NCI-H524 (cell line): ENCODE measurements at places on chromosomes 12 and 14.

- no peak for DNase-seq
Measured at GRCh38 chr12:11657511-11657910, 8.0 kb downstream of the ETV6 start.

- DNase-seq: no peak
Measured at GRCh38 chr12:22250762-22251161, 83.7 kb downstream of the ST8SIA1 start.

- no peak for DNase-seq
Measured at GRCh38 chr12:114340231-114340630, 65.7 kb downstream of the TBX5 start.

DNA sequence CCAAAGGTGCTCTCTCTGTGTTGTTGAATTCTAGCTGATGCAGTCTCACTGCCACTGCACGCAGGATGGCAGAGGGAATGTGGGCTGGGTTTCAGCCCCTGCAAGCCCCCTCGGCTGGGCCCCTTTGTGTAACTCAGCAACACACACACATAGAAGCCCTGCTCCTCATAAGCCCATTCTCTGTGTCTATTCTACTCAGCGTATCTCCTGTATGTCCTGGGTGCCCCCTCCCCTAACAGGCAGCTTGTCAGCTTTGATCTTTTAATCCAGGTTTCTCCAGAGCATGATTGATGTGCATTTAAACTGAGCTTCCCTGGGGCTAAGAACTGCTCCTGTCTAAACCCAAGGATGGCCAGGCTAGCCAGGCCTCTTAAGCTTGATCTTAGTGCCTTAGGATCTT, 43.0 kb downstream of the SRRM4 start:
- DNase-seq: no peak

- DNase-seq: no peak
Measured at GRCh38 chr12:47534695-47535094, 171.1 kb downstream of the RPAP3 start.

GRCh38 chr12:94089891-94090290, 58.5 kb upstream of the PLXNC1 start:
- DNase-seq: no peak

GRCh38 chr14:53180272-53181221, 27.4 kb upstream of the DDHD1 start:
- DNase-seq: peak; percentile 31

DNA sequence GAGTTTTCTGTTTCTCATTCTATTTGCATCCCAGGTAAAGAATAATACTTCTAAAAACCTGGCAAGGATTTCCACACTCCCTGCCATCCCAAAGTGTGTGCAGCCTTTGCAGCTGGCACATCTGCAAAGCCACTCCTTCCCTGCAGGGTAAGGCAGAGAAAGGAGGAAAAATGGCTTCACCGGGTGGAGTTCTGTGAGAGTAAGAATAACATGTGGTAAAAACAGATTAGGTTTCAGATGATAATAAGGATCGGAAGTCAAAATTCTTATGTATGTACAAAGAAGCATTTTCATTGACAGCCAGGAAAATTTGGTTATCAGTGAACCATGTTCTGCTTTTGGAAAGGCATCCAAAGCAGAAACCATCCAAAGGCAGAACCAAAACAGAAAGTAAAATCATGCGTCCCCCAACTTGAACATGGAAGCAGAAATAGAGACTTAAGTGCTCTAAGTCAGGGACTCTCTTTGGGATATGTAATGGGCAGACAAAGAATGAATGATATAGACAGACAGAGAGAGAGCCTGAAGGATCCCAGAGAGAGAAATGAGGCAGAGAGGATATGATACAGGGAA, 192.6 kb upstream of the CCDC196 start:
- DNase-seq: no peak

GRCh38 chr12:13203034-13203922, 6.8 kb downstream of the EMP1 start:
- DNase-seq: peak; percentile 34

GRCh38 chr14:105212541-105213300, 31.6 kb upstream of the NUDT14 start:
- peak; percentile 92 for DNase-seq

DNA sequence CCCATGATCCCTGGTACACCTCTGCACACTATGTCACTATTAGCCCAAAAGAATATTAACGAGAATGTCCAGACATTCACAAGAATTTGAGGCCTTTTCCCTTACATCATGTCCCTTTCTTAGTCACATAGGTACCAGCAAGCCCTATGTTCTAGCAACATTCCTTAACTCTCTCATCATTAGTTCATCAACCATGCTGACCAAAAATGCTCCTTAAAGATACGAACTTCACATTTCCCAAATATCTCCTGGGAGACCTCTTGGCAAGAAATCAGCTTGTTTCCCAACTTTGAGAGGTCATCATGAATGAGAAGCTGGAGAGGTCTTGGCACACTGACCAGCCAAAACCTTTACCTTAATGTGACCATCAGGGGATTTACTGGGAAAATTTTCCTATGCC, 4.6 kb downstream of the SALL2 start:
- DNase-seq: no peak

DNA sequence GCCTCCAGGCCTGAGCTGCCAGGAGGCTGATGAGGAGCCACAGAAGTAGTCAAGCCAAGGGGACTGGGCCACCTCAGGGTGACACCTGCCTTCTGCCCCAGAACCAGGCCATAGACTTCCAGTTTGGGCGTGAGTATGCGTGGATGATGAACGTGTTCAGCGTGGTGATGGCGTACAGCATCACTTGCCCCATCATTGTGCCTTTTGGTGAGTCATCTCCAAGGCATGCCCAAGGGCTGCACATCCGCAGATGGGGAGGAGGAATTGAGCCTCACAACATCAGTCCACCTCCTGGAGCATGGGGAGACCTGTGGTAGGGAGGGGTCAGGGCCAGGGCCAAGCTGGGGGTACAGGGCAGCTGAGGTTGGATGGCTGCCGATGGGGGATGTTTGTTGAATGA, 22.3 kb downstream of the NGB start:
- no peak for DNase-seq

GRCh38 chr12:102958073-102958829, 777 bp downstream of the ASCL1 start:
- peak; percentile 70 for DNase-seq

DNA sequence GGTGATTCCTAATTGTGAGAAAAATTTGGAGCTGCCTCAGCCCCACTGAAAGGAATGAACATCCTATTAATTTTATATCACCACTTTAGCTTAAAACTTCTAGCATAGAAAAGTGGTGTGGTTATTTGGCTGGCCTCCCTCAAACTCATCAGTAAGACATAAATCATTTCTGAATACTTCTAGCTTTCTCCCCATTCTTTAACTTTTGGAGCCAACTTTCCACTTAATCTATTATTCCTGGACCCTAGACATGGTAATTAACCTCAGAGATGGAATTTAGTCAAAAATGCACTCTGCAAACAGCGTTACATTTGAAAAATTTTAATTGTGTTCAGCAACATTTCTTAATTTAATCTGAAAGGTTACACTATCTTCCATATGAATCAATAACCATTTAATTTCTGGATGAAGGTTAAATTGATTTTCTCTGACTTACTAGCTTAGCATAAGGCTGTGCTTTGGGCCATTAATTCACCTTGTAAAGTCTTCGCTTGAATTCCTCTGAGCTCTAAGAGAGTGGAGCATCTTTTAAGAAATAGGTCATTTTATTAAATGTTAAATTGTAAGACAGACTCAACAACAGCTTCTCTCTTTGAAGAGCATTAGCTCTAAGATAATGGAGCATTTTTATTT, 753.6 kb upstream of the STXBP6 start:
- no peak for DNase-seq

DNA sequence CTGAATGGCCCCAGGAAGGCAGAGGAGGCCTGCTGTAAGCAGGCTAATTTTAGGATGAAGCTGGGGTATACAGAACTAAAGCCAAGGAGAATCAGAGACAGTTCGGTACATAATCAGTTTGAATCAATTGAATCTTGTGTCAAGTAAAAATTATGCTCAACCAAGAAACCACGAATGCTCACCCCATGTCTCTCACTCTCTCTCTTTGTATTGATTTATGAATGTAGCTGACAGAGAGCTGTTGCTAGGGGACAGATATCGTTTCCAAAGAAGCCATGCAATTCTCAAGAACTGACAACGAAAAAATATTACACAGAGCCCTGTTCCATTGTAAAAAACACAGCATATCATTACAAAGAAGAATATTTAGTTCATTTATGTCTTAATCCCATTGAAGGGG, 151.1 kb upstream of the PKP2 start:
- DNase-seq: no peak

DNA sequence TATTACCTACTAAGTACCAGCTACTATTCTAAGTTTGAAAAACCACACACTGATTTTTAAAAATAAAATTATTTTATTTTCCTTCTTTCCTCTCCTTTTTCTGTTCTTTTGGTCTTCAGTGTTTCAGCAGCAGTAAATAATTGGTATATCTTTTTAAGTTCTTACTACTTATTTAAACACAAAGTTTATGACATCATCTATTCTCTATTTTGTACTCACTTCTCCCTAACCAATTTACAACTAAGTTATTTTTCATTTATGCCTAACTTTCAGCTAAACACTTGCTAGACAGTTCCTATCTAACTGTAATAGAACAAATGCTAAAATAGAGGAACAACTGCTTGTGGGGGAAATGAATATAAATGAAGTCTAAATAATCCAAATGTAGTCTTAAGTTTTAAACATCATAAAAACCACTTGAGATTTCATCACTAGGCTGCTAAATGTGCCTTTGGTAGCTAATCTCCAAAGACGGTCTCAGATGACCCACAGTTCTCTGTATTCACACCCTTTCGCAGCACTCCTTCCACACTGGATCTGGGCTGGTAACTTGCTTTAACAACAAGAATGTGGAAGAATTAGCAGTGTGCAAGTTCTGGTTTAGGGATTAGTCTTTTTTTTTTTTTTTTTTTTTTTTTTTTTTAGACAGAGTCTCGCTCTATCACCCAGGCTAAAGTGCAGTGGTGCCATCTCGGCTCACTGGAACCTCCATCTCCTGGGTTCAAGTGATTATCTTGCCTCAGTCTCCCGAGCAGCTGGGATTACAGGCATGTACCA, 41.0 kb downstream of the TFCP2 start:
- DNase-seq: no peak

DNA sequence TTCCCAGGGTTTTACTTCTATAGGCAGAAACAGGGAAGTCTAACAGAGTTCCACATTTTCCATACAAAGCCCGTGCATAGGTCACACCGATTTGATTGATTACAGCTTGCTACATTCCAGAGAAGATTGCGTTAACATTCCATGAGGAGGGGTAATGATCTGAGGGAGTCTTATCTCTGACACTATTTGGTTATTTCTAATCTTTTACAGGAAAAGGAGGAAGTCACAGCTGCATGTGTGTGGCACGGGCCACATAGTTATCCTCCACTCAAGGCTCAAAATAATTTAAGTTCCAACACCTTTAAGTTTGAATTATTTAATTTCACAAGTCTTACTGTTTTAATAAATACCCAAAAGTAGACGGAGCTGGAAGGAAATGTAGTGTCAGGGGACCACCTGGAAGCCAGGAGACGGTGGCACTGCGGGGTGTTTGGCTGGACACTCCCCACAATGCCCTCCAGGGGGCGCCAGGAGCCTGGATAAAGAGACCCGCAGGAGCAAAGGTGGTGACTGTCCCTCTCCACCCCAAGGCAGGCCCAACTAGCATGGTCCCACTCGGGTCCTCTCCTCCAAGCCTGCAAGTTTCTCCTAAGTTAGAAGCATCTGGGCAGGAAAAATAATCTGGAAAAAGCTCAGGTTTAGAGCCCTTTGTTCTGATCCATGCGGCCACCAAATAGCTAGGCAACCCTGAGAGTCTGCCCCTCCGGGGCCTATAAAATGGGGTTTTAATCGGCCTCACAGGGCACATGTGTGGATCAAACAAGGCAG, 20.2 kb downstream of the KRT8 start:
- no peak for DNase-seq

- DNase-seq: no peak
Measured at GRCh38 chr12:66003951-66004350, 126.6 kb downstream of the LLPH start.
